ENCODE measurements at places on chromosomes 4 and X.

GRCh38 chr4:43391069-43391468 is 498.6 kb downstream of the GRXCR1 start:
- DNase-seq, result no peak

- DNase-seq, result peak; percentile 51
Observed at GRCh38 chr4:42655921-42656678, 805 bp downstream of the ATP8A1 start.

DNA sequence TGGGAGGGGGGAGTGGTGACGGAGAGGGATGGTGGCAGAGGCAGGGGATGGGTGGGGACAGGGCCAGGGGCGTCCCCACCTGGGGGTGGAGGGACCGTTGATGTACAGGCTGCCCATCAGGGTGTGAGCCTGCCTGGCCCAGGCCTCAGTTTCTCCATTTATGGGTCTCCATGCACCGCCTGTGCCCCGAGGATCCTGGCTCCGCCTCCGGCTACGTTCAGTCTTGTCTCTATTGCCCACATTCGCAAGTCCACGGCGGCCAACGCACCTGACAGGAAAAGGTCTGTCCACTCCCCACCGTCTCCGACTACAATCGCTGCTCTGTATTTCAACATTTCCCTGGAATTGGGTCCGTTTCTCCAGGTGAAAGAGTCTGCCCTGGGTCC is 96.3 kb upstream of the NKX1-1 start:
- peak; percentile 13 for DNase-seq

DNA sequence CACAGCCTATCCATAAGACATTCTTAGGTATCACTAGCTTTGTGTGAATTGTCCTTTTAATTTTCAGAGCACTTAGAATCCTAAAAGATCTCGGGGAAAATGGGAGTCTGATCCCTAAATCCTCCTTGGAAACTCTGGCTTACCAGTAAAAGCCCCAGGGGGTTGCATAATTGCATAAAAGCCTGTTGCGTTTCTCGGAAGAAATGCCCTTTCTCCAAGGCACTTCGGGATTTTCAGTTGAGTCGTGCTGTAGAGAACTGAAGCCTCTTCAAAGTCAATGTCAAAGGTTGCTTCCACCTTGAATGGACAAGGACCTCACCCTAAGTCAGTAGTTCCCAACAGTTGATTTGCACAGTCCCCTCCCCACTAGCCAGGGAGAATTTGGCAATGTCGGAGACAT is 20.8 kb downstream of the FAM184B start:
- DNase-seq, result no peak

GRCh38 chr4:762211-763190 is 56.9 kb downstream of the PCGF3 start:
- DNase-seq, result peak; percentile 56

DNA sequence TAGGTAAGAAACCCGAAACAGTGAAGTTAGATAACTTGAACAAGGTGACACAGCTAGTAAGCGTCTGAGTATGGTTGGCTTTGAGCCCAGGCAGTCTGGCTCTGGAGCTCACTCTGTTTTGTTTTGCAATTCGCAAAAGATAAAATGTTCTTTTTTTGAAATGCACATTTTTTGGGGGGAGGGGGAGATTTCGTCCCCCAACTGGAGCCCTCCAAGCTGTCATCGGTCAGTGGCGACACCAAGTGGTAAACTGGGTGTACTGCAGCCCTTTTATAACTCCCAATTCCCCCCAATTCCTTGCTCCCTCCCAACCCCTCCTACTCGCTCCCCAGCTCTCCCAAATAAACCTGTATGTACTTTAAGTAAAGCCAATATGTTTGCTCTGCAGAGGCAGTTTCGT is 2.8 kb upstream of the CLCN5 start:
- DNase-seq, result peak; percentile 30

GRCh38 chr4:91302120-91302519 is 1001.6 kb upstream of the GRID2 start:
- no peak for DNase-seq

GRCh38 chr4:96912716-96913115 is 1072.8 kb downstream of the PDHA2 start:
- peak; percentile 30 for DNase-seq

DNA sequence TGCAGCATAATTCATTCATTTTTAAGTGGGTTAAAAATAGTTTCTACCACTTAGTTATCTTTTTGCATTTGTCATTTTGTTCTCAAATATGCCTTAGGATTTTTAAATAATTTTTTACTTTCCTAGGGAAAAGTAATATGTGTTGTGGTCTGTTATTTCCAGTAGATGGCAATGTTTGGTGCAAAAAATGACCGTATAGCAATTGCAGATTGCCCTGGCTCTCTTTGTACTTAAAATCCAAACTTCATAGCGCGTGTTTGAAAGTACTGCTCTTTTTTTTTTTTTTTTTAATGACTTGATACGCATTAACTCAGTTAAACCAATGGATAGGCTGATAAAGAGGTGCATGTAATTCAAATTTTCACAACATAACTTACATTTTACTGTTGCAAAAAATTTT is 74.4 kb upstream of the RBMX start:
- no peak for DNase-seq

- no peak for DNase-seq
Observed at GRCh38 chr4:15996773-15997172, 33.8 kb upstream of the FGFBP2 start.

GRCh38 chr4:69830560-69831269 is 29.2 kb downstream of the SULT1E1 start:
- DNase-seq, result no peak

GRCh38 chrX:104310090-104310489 is 55.4 kb upstream of the ESX1 start:
- no peak for DNase-seq

DNA sequence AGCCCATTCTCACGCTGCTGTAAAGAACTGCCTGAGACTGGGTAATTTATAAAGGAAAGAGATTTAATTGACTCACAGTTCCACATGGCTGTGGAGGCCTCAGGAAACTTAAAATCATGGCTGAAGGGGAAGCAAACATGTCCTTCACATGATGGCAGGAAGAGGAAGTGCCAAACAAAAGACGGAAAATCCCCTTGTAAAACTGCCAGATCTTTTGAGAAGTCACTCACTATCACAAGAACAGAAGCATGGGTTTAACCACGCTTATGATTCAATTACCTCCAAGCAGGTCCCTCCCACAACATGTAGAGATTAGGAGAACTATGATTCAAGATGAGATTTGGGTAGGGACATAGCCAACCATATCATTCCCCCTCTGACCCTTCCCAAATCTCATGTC is 335.5 kb downstream of the IL15 start:
- no peak for DNase-seq

- DNase-seq, result no peak
Observed at GRCh38 chr4:71334465-71334882, 4.3 kb upstream of the SLC4A4 start.

- no peak for DNase-seq
Observed at GRCh38 chr4:54050214-54050904, 14.0 kb downstream of the CHIC2 start.

GRCh38 chr4:125016892-125017299 is 297.9 kb upstream of the FAT4 start:
- no peak for DNase-seq

- no peak for DNase-seq
Observed at GRCh38 chr4:63226229-63226628, 1183.0 kb downstream of the TECRL start.

DNA sequence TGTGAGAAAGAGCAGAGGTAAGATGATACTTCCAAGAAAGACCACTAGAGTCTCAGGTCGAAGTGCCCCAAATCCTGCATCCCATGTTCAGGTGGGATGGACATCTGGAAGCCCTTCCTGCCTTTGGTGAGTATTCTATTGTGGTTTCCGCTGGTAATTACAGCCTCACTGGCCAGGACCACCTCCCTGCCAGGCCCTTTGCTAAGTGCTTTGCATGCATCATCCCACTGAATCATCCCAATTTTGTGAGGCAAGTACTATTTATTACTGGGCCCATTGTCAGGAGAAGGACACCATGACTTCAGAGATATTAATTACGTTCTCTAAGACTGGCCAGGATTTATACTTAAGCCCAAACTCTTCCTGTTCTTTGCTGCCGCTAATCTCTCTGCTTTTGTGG is 10.7 kb upstream of the PASD1 start:
- DNase-seq, result no peak

DNA sequence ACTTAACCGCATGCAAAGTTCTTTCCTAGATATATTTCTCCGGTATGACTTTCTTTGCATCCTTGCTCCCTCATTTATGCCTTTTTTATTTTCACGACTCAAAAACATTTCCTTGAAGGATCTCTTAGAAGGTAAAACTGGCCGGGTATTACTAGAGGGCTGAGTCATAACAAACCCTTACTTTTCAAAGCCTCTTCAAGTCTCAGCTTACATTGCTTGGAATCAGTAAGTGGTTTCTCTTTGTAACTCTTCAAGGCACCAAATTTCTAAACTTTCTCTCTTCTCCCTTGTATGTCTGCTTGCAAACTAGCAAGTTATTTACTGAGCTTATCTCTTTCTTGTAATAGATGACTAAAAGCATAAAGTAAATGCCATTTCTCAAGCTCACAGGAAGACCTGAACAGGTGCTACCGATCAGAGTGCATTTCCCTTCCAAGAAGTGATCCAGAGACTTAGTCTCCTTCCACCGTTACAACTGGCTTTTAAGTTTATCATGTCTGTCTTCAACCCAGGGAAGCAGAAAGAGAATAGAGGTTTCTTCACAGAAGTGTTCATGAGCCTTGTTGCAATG is 75.5 kb downstream of the ANXA10 start:
- no peak for DNase-seq

GRCh38 chr4:180059216-180059881 is 2183.9 kb upstream of the TENM3 start:
- DNase-seq, result peak; percentile 24

GRCh38 chrX:30414144-30414543 is 105.0 kb upstream of the NR0B1 start:
- no peak for DNase-seq

- no peak for DNase-seq
Observed at GRCh38 chr4:6992728-6993677, 50.2 kb upstream of the TADA2B start.

- DNase-seq, result no peak
Observed at GRCh38 chrX:8748855-8749254, 16.9 kb upstream of the ANOS1 start.

DNA sequence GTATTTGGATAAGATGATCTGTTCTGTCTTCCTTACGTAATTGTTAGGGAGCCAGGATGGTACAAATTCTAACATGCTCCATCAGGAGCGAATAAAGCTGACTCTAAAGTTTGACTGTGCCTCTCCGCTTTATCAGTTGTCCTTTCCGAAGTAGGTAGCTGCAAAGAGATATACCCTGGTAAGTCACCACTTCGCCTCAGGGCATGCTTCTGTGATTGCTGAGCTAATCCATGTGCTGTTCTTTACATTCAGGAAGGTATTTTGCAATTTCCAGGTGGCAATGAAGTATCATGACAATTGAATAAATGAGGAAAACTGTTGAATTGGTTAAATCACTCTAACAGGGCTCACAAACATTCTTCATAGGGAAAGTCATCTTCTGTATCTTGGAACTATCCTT is 38.9 kb downstream of the KIT start:
- no peak for DNase-seq

- DNase-seq, result no peak
Observed at GRCh38 chr4:156252358-156252921, 298.8 kb upstream of the CTSO start.

- DNase-seq, result no peak
Observed at GRCh38 chr4:65960751-65961150, 290.5 kb upstream of the EPHA5 start.

- DNase-seq, result no peak
Observed at GRCh38 chr4:25330335-25330734, 17.8 kb downstream of the ZCCHC4 start.

DNA sequence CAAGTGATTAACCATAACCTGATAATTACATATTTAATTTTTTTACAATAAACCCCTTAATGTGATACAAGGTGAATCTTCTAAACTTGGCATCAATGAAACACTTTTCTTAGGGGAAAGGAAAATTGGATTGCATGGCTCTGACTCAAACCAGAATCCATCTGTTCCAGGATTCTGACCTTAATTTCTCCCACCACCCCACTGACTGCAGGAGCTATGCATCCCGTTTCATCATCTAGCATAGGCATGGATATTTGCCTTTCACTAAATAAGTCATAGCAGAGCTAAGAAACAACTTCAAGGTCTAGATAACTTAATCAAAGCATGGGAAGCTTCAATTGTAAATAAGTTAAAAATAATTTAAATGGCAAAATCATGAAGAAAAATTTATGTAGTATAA is 156.3 kb downstream of the BTC start:
- DNase-seq, result no peak

DNA sequence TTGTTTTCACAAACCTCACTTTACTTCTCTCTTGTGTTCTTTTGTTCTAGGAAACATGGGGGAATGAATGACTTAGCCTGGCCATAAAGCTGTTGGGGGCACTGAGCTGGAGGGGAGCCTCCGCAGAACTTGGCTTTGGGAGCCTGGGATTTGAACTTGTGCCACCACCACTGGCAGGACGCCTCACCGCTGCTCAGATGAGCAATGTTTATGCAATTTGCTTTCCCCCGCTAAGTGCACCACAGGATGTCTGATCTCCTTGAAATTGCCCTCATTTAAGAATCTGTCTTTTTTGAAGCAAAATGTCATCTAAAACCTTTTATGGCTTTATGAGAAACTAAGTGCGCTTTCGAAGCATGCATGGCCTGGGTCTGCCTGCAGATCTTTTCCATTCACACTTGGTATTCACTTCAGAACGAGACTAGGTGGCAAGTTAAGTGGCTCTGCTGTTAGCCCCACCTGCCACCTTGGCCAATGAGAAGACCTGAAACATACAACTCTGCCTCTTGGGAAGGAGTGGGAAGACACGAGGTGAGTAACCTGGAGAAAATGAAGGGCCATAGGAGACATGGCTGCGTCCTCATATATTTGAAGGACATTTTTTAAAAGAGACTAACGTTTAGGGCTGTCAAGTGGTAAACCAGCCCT is 119.3 kb downstream of the LDB2 start:
- no peak for DNase-seq

GRCh38 chr4:79210636-79211049 is 115.2 kb downstream of the NAA11 start:
- no peak for DNase-seq

- DNase-seq, result peak; percentile 13
Observed at GRCh38 chr4:130632731-130633604, 1537.0 kb downstream of the C4orf33 start.

DNA sequence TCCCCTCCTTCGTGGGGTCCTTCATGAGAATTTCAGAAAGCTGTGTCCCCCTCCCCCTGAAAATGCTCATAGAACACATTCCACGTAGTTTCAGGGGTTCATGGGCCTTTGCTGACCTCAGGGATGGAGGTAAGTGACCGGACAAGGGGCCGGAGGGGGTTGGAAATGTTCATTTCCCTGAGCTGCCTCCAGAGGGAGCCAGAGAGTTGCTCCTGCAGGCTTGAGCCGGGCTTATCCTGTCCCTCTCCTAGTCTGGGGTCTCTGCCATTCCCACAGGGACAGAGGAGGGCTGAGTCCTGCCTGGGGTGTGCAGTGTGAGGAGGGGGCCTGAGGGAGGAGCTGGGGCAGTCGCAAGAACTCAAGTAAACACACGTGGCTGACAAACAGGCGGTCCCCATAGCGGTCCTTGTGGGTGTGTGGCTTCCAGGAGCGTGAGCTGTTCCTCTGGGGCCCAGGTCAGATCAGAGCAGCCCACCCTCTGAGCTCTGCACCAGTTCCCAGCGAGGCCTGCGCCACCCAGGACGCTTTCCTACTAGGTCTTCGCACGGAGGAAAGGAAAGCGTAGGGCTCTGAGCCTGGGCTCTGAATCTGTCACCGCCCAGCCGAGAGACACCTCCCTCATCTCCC is 62.5 kb downstream of the WFS1 start:
- DNase-seq, result peak; percentile 71

All from WERI-Rb-1 (cell line).